Activated T-helper 2 cell treated with anti-CD3 and anti-CD28 coated beads, Interferon-gamma antibody, Interleukin-2, Interleukin-4, amounts not matched to agents 10 μg/mL and 5 μg/mL and 100 μg/mL, durations not matched to agents 14 hours and 24 hours and 36 hours (primary cell): ENCODE measurements at places on chromosomes 2 and 18.

- no peak for DNase-seq
- H3K4me3 ChIP-seq: no peak overlapping the region
- H3K27me3 ChIP-seq: no peaks in the 10 kb centered on the region
- peaks cover 28% of the 10 kb centered on the region for H3K36me3 ChIP-seq
- no peak overlapping the region for H3K27ac ChIP-seq
Measured at GRCh38 chr2:160367887-160368286, 125.7 kb downstream of the RBMS1 start.

GRCh38 chr2:28358668-28359201 lies 33.9 kb upstream of the FOSL2 start:
- peak overlapping the region; percentile 72 for H3K4me3 ChIP-seq
- peaks cover 9% of the 10 kb centered on the region for H3K36me3 ChIP-seq
- peak overlapping the region; percentile 97 for H3K27ac ChIP-seq

DNA sequence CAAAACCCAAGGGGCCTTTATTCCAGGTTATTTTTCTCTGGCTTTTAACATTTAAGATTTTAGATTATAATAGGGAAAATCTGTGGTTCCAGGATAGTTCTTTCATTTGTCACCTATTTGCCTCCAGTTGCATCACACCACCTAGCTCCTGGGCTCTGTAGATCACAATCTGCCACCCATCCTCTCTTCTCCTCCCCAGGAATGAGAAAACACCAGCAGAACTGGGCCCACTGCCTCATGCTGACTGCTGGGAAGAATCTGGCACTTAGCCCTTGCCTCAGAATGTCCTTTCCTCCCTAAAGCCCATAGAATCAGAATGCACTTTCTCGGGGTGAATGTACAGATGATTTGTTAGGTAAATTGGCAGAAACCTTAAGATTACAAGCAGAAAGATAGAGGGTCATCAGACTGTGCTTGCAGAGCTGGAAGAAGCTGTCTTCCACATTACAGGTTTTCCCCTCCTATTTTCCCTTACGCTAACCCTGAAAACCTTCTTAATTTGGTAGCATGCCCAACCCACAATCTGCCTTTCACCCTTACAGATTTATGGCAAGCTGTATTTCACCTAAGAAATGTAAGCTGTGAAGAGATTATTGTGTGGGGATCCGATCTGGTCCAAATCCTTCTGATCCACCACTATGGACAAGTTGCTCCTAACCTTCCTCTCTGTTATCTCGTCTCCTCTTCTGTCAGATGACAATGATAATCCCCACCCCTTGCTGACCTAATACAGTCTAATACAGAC lies 72.6 kb downstream of the LRRC30 start:
- no peak overlapping the region for H3K4me3 ChIP-seq
- H3K27ac ChIP-seq: no peak overlapping the region
- DNase-seq: no peak
- H3K4me1 ChIP-seq: no peaks in the 10 kb centered on the region
- no peaks in the 10 kb centered on the region for H3K36me3 ChIP-seq
- no peaks in the 10 kb centered on the region for H3K27me3 ChIP-seq

DNA sequence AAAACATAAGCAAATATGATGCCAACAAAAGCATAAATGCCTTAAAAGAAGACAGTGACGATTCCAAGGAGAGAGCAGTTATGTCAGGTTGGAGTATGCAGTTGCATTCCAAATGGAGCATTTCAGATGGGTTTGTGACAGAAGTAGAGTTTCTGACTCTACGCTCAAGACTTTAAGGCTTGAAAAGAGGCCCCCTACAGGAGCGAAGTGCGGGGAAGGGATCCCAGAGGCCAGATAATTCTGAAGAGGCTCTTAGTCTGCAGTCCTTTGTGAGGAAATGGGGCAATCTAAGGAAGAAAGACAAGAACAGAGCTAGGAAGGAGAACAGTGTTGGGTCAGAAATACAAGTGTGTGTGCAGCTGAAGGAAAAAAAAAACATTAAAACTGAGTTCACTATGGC lies 95.5 kb downstream of the ZNF521 start:
- no peaks in the 10 kb centered on the region for H3K36me3 ChIP-seq
- no peak for DNase-seq
- H3K27ac ChIP-seq: no peak overlapping the region
- no peaks in the 10 kb centered on the region for H3K27me3 ChIP-seq
- no peaks in the 10 kb centered on the region for H3K4me1 ChIP-seq

DNA sequence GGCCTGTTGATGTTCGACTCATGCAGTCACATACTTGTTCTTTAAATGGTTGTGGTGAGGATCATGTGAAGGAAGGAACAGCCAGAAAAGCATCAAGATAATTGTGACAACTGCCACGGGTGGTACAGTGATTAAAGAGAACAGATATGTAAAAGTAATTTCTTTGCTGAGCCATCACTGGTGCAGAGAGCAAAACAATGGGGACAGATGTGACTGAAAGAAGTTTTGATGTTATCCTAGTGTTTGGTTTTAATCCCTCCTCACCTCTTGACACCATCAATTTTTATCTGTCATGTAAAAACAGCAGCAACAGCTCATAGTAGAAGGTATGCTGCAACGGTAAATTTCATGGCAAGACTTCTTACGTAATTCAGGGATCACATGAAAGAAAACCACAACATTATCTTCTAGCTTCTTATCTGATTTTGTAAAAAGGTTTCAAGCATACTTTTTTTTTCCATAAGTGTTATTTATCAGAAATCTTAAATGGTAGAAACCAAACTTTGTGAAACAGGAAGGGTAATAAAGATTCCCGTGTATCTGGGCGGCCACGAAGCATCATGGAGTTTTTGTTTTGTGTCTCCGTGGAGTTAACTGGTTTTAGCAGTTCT lies 65.2 kb downstream of the PLCL1 start:
- peak; percentile 38 for DNase-seq
- H3K27me3 ChIP-seq: no peaks in the 10 kb centered on the region
- H3K36me3 ChIP-seq: no peaks in the 10 kb centered on the region

DNA sequence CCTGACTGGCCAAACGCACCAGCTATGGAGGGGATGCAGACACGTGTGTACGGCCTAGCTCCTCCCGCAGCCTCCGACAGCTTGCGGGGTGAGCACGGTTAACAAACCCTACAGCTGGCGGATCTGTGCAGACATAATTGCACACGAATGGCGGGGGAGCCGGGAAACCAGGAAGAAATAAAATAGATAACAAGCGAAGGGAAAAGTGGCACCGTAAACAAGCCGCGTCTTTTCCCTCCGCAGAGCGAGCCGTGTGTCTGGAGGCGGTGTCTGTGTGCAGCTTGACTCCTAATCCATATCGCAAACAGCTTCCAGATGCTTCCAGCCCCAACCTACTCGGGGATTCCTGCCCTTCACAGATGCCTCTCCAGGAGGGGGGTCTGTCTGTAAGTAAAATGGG lies 853.1 kb upstream of the SALL3 start:
- no peaks in the 10 kb centered on the region for H3K36me3 ChIP-seq
- no peak overlapping the region for H3K4me3 ChIP-seq

DNA sequence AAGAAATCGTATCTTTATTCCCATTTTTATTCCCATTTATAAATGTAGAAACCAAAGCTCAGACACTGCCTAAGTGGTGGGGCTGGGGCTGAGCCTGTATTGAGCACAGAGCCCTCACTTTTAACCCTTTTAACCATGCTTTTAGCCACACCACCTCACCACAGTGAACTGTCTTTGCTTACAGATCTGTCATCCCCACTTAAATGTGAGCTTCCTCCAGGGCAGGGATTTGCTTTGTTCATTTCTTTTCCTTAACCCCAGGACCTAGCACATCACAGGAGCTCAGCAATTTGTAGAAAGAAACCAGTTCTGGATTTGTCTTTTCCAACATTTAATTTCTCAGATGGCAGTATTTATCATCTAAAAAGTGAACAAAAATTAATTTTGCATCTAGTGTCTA lies 2.2 kb downstream of the BOD1L2 start:
- DNase-seq: no peak
- no peak overlapping the region for H3K4me3 ChIP-seq
- H3K27ac ChIP-seq: no peak overlapping the region
- peaks cover 12% of the 10 kb centered on the region for H3K27me3 ChIP-seq
- no peaks in the 10 kb centered on the region for H3K4me1 ChIP-seq

GRCh38 chr18:62702259-62702658 lies 13.1 kb upstream of the PHLPP1 start:
- DNase-seq: no peak
- H3K4me3 ChIP-seq: no peak overlapping the region
- no peaks in the 10 kb centered on the region for H3K36me3 ChIP-seq
- H3K27me3 ChIP-seq: peaks cover 12% of the 10 kb centered on the region
- peaks cover 4% of the 10 kb centered on the region for H3K4me1 ChIP-seq

- DNase-seq: no peak
- no peaks in the 10 kb centered on the region for H3K36me3 ChIP-seq
- no peak overlapping the region for H3K4me3 ChIP-seq
- H3K27ac ChIP-seq: no peak overlapping the region
- peaks cover 51% of the 10 kb centered on the region for H3K4me1 ChIP-seq
Measured at GRCh38 chr2:24512404-24512803, 21.4 kb downstream of the NCOA1 start.
